ENCODE measurements at places on chromosomes 16 and 17.

DNA sequence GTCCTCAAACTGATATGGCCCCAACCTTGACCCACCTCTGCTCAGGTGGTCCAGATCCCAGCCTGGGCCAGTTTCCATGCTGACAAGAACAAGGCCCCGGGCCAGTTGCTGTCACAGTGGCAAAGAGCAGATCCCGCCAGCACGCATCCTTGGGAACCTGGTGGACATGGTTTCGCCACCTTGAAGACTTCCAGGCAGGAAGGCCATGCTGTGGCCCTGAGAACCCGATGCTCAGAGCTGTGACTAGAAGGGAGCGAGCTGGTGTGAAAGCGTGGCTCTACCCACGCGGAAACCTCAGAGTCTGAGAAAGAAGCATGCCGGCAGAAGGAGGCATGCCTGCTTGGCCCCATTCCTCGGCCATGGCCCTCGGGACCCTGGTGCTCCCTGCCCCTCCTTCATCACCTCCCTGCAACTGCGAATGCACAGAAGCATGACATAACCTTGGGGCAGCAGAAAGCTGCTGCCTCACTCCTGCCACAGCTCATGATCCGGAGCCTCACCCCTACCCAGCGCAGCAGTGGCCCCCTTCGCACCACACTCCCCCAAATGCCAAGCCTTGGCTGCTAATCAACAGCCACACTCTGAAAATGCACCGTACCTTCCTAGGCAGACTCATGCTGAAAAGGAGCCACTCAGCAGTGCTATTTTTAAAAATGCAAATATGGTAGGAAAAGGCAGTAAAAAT, 33.2 kb downstream of the UBE2O start:
- no peak for DNase-seq

- no peak for DNase-seq
These were observed 71.6 kb downstream of the MYO1D start for GRCh38 chr17:32805029-32805976.

DNA sequence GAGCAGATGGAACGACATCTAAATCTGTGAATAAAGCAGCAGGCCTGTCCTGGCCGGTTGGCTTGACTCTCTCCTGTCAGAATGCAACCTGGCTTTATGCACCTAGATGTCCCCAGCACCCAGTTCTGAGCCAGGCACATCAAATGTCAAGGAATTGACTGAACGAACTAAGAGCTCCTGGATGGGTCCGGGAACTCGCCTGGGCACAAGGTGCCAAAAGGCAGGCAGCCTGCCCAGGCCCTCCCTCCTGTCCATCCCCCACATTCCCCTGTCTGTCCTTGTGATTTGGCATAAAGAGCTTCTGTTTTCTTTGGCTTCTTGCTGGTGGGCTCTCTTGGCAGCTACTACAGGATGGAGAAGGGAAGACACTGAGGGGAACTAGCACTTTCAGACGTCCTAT, 4.1 kb upstream of the RSAD1 start:
- DNase-seq: no peak

DNA sequence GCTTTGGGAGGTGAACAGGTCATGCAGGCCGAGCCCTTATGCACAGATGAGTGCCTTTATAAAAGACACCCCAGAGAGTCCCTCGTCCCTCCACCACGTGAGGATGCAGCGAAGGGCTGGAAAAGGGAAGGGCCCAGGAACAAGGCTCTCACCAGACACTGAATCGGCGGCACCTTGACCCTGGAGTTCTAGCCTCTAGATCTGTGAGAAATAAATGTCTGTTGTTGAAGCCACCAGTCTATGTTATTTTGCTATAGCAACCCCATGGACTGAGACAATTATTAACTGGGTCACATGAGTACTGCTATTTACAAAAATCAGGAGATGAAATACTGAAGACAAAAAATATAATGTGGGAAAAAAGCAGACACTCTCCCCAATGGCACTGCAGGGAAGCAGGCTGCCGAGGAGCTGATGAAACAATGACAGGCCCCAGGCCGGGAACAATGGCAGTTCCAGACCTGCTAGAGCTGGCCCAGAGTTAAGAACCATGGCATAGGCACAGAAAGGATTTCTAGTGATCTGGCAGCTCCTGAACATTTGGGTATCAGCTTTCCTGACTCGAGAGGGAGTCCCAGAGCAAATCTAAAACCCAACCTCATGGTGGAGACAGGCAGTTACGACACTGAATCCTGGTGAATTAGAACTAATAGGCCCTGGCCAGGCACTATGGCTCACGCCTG, 17.8 kb upstream of the GGA2 start:
- DNase-seq: no peak

- peak; percentile 67 for DNase-seq
These were observed 21.4 kb downstream of the SERPINF1 start for GRCh38 chr17:1783271-1783670.

DNA sequence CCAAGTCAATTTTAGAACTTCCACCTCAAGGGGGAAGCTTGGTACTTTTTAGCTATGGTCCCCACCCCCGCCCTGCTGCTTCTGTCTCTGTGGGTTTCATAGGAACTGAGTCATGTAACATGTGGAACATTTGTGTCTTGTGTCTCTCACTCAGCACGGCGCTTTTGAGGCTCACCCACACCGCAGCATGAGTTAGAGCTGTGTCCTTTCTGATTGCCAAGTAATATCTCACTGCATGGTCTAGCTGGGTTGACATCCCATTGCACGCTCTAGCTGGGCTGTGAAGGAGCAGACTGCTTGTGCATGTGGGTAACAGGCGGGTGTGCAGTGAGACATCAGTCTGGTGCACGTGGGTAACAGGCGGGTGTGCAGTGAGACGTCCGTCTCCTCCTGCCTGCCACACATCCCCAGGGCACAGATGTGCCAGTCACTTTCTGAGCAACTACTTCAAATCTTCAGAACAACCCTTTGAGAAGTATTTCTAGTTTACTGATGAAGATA, 26.4 kb upstream of the SLC7A5 start:
- no peak for DNase-seq

- no peak for DNase-seq
These were observed 103.0 kb upstream of the ELAC2 start for GRCh38 chr17:13120864-13121263.

DNA sequence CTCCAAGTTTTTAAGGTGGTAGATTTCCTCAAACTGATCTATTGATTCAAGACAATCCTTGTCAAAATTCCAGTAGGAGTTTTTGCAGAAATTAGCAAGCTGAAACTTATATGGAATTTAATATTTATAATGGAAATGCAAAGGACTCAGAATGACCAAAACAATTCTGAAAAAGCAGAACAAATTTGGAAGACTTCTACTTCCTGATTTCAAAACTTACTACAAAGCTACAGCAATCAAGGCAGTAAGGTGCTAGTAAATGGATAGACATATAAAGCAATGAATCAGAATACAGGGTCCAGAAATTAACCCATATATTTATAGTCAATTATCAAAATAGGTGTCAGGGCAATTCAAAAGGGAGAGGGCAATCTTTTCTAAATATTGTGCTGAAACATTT, 11.8 kb upstream of the IL21R start:
- DNase-seq: no peak

GRCh38 chr17:41308251-41308917, 725 bp downstream of the KRTAP16-1 start:
- DNase-seq: peak; percentile 40

DNA sequence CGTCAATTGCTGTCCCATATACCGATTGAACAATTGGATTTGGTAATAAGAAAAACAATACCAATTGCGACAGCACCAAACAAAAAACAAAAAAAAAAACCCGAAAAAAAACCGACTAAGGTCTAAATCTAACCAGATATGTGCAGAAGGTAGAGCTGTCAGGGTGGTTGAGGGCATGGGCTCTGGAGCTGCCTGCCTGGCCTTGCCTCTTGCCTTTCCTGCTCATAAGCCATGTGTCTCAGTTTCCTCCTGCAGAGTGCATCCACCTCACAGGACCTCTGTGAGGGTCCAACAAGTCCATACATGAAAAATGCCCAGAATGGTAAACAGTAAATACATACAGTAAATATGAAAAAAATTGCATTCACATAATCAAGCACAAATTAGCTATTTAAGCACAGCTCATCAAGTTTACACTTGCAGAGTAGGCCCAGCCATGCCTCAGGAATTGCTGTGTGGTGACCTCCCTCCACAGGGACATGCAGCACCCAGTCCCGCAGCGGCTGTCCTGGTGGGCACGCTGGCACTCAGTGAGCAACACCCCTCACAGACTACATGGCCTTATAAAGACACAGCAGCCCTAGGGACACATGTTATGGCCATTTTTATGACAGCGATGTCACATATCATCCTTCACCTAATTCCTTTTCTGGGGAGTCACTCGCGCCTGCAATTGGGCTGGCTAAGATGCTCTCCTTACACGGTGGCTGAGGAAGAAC, 17.9 kb downstream of the TBC1D28 start:
- DNase-seq: no peak

DNA sequence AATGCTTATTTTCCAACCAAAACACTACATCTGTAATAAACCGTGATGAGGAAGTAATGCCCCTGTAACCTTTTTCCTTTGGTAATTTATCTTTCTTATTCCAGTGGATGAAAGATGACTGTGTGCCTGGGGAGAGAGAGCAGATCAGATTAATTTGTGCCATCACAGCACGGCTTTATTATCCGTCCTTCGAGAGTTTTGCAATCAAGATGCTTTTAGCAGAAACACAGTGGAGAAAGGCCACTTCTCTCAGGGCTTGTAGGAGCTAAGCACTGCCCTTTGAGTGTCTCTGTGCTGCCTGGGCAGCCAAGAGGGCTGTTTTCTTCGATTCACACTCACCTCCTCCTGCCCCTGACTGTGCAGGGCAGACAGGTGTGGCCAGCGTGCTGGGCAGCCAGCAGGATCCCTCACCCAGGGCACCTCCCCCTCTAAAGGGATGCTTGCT, 190.2 kb downstream of the PRKCA start:
- no peak for DNase-seq

DNA sequence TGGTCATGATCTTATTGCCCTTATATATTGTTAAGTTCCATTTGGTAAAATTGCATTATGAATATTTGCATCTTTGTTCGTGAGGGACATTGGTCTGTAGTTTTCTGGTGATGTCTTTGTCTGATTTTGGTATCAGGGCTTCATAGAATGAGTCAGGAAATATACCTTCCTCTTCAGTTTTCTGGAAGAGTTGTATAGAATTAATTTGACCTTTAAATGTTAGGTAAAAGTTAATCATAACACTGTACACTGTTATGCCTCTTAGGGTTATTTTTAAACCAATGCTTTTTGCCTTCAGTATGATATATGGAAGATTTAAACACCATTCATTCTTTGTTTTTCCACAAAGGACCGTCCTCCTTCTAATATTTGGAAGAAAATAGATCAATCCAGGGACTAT, 180.0 kb downstream of the CHD9 start:
- no peak for DNase-seq

DNA sequence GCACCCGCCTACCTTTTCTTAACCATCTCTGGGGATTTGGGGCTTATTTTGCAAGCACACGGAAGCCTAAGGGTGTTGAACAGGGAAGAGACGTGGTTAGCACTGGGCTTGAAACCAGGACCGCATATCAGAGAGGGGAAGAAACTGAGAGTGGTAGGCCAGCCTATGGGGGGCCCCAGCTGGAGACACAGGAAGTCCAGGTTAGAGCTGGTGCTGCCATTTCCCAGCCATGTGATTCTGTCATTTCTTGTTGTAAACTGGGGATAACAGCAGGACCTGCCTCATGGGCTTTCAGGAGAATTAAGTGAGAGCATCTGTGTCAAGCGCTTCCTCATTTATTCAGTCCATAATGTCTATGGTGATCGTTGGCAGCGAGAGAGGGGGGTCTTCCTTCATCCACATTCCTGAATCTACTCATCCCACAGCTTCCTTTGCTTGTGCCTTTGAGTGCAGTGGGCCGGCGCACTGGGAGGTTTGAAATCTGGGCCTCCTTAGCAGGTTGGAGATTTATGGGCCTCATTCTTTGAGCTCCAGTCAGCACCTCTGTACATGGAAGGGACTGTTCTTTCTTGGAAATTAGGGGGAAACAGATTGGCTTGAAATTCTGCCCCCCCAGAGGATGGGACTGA, 20.1 kb downstream of the NKD1 start:
- DNase-seq: no peak

- DNase-seq: no peak
These were observed 63.2 kb downstream of the CLEC19A start for GRCh38 chr16:19348578-19349315.

DNA sequence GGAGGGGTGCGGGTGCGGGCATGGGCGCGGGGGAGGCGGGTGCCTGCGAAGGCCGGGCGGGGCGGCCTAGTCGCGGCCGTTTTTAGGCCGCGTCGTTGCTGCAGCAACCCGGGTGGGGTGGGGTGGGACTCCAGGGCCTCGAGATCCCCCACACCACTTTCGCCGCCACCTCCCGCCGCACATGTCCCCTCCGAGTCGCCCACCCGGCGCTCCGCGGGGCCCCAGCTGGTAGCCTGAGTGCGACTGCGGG, 11.3 kb downstream of the TBX2 start:
- DNase-seq: no peak

GRCh38 chr16:85003076-85003475, 8.3 kb downstream of the ZDHHC7 start:
- DNase-seq: no peak

DNA sequence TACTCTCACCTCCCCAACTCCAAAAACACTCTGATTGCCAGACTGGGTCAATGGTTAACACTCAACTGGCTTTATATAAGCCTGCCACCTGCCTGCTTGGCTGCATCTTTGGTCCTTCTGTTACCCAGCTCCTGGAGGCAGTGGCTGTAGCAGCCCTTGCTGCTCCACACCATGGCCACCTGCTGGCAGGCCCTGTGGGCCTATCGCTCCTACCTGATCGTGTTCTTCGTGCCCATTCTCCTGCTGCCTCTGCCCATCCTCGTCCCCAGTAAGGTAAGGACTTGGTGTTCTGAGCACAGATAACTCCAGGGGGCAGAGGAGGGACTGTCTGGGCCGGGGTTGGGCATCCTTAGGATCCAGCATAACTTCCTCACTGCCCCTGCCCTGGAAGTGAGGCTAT, at the start of gene SLC13A2:
Gene SLC13A2 (plus strand): TSS at position 103 of the 400 bp plus-strand sequence. CDS start 69 bp downstream, at position 172.
- no peak for DNase-seq

- DNase-seq: no peak
These were observed 25.6 kb downstream of the MRM3 start for GRCh38 chr17:807523-808294.

GRCh38 chr16:77724174-77724573, 1.9 kb downstream of the NUDT7 start:
- DNase-seq: no peak

GRCh38 chr17:8310601-8311123, 621 bp downstream of the ARHGEF15 start:
- DNase-seq: peak; percentile 60
